Neural crest cell (in vitro differentiated cells): ENCODE measurements at places on chromosomes 7 and 10. TPM values are rescaled to one million over a fixed set of nuclear protein-coding genes. Genes with fewer than 3 reads are reported as not detected.
A peak's percentile ranks its signal among the peaks of the same experiment; 100 is the strongest.

FAM204A gene
- total RNA-seq, result 74.7 and 78.3 TPM in 2 replicates

DNA sequence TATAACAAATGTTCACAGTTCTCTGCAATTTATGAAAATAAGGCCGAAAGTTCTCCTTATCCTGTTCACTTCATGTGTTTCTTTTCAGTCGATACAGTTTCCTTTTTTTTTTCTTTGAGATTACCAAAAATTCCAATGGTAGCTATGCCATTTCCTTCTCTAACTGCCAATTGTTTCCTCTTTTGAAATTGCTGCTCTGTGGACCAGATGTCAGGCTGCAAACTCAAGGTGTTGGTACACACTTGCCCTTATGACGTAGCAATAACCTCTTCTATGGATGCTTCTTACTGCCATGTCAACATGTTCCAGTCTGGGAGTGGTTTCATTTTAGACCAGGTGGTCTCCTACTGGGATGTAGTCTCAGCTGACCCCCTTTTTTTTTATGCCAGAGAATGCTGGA is 52.9 kb downstream of the CASD1 start:
- H3K27me3 ChIP-seq, result no peaks in the 10 kb centered on the region
- DNase-seq, result no peak
- no peak overlapping the region for H3K27ac ChIP-seq
- H3K4me1 ChIP-seq, result no peaks in the 10 kb centered on the region

GRCh38 chr7:12741951-12742575 is 54.6 kb downstream of the ARL4A start:
- H3K4me1 ChIP-seq, result peaks cover 7% of the 10 kb centered on the region
- H3K4me3 ChIP-seq, result no peak overlapping the region
- H3K27me3 ChIP-seq, result no peaks in the 10 kb centered on the region
- H3K27ac ChIP-seq, result no peak overlapping the region
- no peaks in the 10 kb centered on the region for H3K36me3 ChIP-seq

GRCh38 chr10:120948889-120949608 is 97.9 kb downstream of the WDR11 start:
- peaks cover 23% of the 10 kb centered on the region for H3K27me3 ChIP-seq
- H3K36me3 ChIP-seq, result peaks cover 3% of the 10 kb centered on the region
- no peak overlapping the region for H3K27ac ChIP-seq
- peak; percentile 79 for DNase-seq
- peak overlapping the region; percentile 77 for H3K4me3 ChIP-seq
- H3K4me1 ChIP-seq, result peaks cover 23% of the 10 kb centered on the region

GRCh38 chr10:130812381-130813148 is 499.0 kb downstream of the TCERG1L start:
- no peaks in the 10 kb centered on the region for H3K36me3 ChIP-seq
- H3K4me3 ChIP-seq, result no peak overlapping the region
- no peak for DNase-seq

CTAGE15 gene
- not detected in 2 replicates for total RNA-seq

TFPI2 gene
- total RNA-seq, result 0.84 and 0.86 TPM in 2 replicates

DNA sequence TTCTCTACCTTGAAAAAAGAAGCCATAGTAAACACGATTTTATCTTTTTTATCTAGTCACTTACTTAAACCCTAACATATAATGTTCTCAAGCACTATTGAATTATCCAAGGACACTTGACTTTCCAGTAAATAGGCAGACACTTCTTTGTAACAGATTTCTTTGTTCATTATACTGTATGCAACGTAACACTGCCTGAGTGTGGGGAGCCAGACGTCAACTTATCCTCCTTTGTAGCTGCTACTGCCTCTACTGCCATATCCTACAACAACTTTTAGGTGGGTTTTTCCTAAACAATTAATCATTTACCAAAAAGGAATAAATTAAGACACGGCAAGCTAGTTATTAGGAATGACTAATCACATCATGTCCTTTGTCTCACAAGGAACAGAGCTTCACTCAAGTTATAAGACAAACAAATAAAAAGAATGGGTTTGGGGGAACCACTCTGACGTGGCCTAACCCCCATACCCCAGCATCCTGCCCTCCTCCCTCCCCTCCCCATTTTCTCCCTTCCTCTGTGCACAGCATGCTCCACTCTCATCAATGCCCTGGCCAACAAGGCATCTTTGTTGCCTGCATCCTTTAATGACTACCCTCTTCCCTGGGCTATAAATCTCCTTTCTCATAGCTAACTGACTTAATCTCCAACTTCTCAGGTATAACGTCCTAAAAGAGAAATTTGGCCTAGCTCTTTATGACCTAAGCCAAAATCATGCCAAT is 43.3 kb downstream of the DOCK4 start:
- H3K4me3 ChIP-seq, result peak overlapping the region; percentile 67
- no peaks in the 10 kb centered on the region for H3K27me3 ChIP-seq
- no peak for DNase-seq
- peak overlapping the region; percentile 1 for H3K27ac ChIP-seq
- H3K36me3 ChIP-seq, result no peaks in the 10 kb centered on the region
- peaks cover 42% of the 10 kb centered on the region for H3K4me1 ChIP-seq

JAKMIP3 gene
- total RNA-seq, result 0.25 and 0.40 TPM in 2 replicates

- no peak for DNase-seq
- no peak overlapping the region for H3K27ac ChIP-seq
- no peak overlapping the region for H3K4me3 ChIP-seq
- no peaks in the 10 kb centered on the region for H3K4me1 ChIP-seq
- peaks cover 3% of the 10 kb centered on the region for H3K36me3 ChIP-seq
Observed at GRCh38 chr7:107838816-107839565, 36.0 kb upstream of the SLC26A3 start.

- no peaks in the 10 kb centered on the region for H3K36me3 ChIP-seq
- peaks cover 5% of the 10 kb centered on the region for H3K4me1 ChIP-seq
- peak overlapping the region; percentile 84 for H3K4me3 ChIP-seq
- peak overlapping the region; percentile 50 for H3K27ac ChIP-seq
- H3K27me3 ChIP-seq, result no peaks in the 10 kb centered on the region
- DNase-seq, result no peak
Observed at GRCh38 chr7:76380623-76380966, 21.8 kb upstream of the YWHAG start.

LMOD2 gene
- not detected in 2 replicates for total RNA-seq

GRCh38 chr7:140062118-140062527 is 628 bp downstream of the PARP12 start:
- H3K36me3 ChIP-seq, result peaks cover 18% of the 10 kb centered on the region
- peak overlapping the region; percentile 75 for H3K4me3 ChIP-seq
- H3K27ac ChIP-seq, result no peak overlapping the region
- H3K4me1 ChIP-seq, result no peaks in the 10 kb centered on the region

GRCh38 chr7:127813991-127814541 is 162.1 kb downstream of the SND1 start:
- no peaks in the 10 kb centered on the region for H3K27me3 ChIP-seq
- peaks cover 16% of the 10 kb centered on the region for H3K4me1 ChIP-seq
- H3K4me3 ChIP-seq, result no peak overlapping the region
- no peak overlapping the region for H3K27ac ChIP-seq

- H3K36me3 ChIP-seq, result no peaks in the 10 kb centered on the region
- H3K4me1 ChIP-seq, result peaks cover 27% of the 10 kb centered on the region
- DNase-seq, result no peak
- H3K4me3 ChIP-seq, result no peak overlapping the region
Observed at GRCh38 chr10:49300140-49300974, 1.4 kb downstream of the C10orf71 start.

IL15RA gene
- total RNA-seq, result not detected in 2 replicates

AUTS2 gene
- 148 and 152 TPM in 2 replicates for total RNA-seq

CPED1 gene
- 3.6 and 4.3 TPM in 2 replicates for total RNA-seq

DNA sequence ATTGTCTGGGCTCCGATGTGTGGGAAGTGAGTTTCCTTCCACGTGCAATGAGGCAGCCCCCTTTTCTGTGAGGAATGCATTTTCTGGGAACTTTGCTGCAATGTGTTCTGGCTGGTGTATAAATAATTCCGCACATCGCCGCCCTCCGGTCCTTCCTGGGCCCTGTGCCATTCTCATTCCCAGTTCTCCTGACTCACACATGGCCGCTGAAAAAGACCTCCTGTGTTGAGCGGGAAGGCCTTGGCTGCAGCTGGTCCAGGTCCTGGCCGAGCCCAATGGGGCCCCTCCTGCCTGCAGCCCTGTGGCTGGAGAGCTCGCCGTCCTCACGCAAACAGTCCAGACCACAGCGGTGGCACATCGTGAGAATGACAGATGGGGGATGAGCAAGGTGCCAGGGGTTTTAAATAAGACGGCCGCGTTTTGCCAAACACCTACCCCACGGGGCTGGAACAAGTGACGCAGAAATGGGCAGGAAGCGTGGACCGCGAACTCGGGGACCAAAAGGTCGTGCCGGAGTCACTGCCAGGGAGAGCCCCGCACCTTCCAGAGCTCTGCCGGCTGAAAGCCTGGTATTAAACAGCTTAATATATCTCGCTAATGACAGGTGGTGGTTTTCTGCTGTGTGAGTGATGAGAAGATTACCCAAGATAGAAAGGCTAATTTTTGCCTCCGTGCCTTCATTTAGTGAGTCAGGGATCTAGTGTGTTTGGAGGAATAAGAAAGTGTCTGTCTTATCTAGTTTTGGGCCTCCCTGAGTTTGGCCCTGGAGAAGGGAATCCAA is 37.0 kb downstream of the FAM20C start:
- DNase-seq, result no peak
- peaks cover 8% of the 10 kb centered on the region for H3K4me1 ChIP-seq
- no peak overlapping the region for H3K4me3 ChIP-seq
- H3K27ac ChIP-seq, result no peak overlapping the region
- H3K36me3 ChIP-seq, result no peaks in the 10 kb centered on the region
- H3K27me3 ChIP-seq, result no peaks in the 10 kb centered on the region

DNA sequence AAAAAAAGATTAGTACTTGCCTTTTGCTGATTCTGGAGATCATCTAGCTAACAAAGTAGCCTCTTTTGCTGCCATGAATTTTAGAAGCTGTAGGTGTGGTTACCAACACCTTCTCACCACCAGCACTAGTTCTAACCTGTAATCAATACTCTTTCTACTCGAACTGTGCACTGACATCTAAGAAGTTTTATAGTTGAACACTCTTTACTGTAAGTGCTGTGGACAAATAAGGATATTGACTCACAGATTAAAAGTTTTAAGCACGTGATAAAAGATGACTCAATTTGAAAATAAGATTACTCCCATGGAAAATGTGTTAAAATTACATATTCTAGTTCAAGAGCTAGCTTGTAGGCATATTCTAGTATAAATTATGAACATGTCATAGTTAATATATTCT is 89.9 kb downstream of the REEP3 start:
- no peak overlapping the region for H3K4me3 ChIP-seq
- H3K27ac ChIP-seq, result no peak overlapping the region
- H3K36me3 ChIP-seq, result peaks cover 3% of the 10 kb centered on the region

GRCh38 chr7:82805527-82805960 is 357.1 kb downstream of the PCLO start:
- no peak overlapping the region for H3K4me3 ChIP-seq
- no peak for DNase-seq
- H3K4me1 ChIP-seq, result peaks cover 9% of the 10 kb centered on the region
- no peaks in the 10 kb centered on the region for H3K27me3 ChIP-seq
- no peak overlapping the region for H3K27ac ChIP-seq

SAP25 gene
- total RNA-seq, result 3.4 and 4.6 TPM in 2 replicates

TDRD1 gene
- not detected in 2 replicates for total RNA-seq

ECD gene
- total RNA-seq, result 29.1 and 29.3 TPM in 2 replicates

- DNase-seq, result no peak
- peak overlapping the region; percentile 86 for H3K4me3 ChIP-seq
- no peak overlapping the region for H3K27ac ChIP-seq
- no peaks in the 10 kb centered on the region for H3K27me3 ChIP-seq
- peaks cover 39% of the 10 kb centered on the region for H3K4me1 ChIP-seq
- no peaks in the 10 kb centered on the region for H3K36me3 ChIP-seq
Observed at GRCh38 chr7:107560898-107561516, 2.7 kb downstream of the COG5 start.

DNA sequence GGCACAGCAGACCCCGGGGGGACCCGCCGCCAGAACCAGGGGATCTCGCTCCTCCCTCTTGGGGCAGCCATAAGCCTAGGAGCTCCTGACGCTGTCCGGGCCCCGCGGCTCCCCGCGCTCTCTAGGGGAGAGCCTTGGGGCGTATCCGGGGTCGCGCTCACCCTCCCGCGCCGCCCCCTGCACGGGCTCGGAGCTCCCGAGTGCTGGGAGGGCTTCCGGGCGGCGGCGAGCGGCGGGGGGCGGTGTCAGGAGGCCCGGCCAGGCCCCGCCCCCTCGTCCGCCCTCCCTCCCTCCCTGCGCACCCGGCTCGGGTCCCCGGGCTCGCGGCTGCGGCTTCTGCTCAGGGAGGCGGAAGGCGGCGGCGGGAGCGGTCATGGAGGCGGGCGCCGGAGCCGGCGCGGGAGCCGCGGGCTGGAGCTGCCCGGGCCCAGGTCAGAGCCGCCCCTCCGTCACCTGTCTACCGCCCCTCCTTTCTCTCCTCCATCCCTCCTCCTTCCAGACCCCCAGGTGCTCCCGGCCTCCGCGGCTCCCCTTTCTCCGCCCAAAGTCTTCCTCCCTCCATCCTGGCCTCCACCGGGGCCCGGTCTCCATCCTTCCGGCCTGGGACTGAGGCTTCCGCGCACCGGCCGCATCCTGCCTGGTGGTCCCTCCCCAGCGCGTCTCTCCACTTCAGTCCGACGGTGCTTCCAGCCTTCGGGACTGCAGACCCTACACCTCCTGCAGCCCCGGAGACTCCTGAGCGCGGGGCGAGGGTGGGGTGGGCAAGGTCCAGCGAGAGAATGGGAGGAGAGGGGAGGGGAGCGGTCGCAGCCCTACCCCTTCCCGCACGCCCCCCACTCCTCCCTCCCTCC is at the start of gene CCDC136:
CCDC136 (plus strand) TSS at position 848 of the 851 bp plus-strand sequence. CDS start 444 bp downstream, outside the sequence.
- H3K4me3 ChIP-seq, result peak within 1 kb of the TSS; percentile 85
- peaks cover 18% of the 10 kb centered on the region for H3K36me3 ChIP-seq
- H3K27ac ChIP-seq, result no peak within 1 kb of the TSS
- DNase-seq, result peak; percentile 57
- H3K27me3 ChIP-seq, result peaks cover 13% of the 10 kb centered on the region
